Aortic smooth muscle cell (primary cell): ENCODE measurements at places on chromosomes 4 and X. TPM values are rescaled to one million over a fixed set of nuclear protein-coding genes. Genes with fewer than 3 reads are reported as not detected.

SLC6A14 gene
- total RNA-seq, result not detected in 2 replicates

TGIF2LX gene
- not detected in 2 replicates for total RNA-seq

SNCA gene
- total RNA-seq, result 1.4 and 2.4 TPM in 2 replicates

BST1 gene
- total RNA-seq, result 15.4 and 19.7 TPM in 2 replicates

TSPAN7 gene
- 0.19 and 0.40 TPM in 2 replicates for total RNA-seq
